ENCODE measurements at places on chromosomes 1 and 21. TPM values are rescaled to one million over a fixed set of nuclear protein-coding genes. Genes with fewer than 3 reads are reported as not detected.
A peak's percentile ranks its signal among the peaks of the same experiment; 100 is the strongest.

GRCh38 chr21:43925609-43926008, 60.6 kb downstream of the AGPAT3 start:
- DNase-seq, result no peak

DNA sequence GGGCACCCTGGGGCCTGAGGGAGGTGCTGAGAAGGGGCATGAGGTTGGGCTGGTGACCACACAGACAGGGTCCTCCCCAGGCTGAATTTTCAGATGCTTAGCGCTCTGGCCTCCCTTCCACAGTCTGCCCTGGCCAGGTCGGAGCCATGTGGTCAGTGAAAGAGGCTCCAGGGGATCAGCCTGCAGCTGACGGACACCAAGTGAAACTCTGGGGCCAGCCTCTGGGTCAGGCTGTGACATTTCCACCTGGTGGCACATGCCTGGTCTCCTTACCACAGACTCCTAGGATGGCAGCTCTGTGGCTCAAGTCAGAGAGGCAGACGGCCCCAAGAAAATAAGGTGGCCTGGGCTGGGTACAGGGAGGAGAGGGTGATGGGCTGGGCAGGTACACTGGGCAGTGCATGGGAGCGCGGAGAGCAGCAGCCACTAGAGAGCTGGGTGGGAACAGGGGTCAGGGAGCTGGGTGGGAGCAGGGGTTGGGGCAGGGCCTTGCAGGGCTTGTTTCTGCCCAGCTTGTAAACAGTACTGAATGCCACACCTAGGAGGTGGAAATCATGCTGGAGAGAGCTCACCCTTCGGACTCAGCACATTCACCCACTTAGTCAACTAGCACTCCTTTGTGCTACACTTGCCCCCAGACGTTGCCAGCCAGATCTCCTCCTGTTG, 20.7 kb upstream of the ADARB1 start:
- no peak for DNase-seq

Gene IL20
- not detected for total RNA-seq

DNA sequence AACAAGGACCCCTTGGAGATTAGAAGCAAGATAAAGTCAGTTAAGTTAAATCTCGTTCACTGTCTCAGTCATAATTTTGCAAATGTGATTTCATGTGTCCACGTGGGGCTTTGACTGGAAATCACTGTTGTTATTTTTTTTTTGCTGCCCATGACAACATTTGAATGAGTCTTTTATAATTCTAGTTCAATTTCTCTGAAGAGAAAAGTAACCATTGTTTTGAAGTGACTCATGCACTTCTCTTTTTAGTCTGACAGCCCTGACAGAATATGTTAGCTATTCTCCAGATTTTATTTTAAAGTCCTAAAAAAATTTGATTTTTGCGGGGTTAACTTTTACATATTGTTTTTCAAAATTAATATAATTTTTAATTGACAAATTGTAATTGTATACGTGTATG, 30.7 kb upstream of the NLRP3 start:
- no peak for DNase-seq

DNA sequence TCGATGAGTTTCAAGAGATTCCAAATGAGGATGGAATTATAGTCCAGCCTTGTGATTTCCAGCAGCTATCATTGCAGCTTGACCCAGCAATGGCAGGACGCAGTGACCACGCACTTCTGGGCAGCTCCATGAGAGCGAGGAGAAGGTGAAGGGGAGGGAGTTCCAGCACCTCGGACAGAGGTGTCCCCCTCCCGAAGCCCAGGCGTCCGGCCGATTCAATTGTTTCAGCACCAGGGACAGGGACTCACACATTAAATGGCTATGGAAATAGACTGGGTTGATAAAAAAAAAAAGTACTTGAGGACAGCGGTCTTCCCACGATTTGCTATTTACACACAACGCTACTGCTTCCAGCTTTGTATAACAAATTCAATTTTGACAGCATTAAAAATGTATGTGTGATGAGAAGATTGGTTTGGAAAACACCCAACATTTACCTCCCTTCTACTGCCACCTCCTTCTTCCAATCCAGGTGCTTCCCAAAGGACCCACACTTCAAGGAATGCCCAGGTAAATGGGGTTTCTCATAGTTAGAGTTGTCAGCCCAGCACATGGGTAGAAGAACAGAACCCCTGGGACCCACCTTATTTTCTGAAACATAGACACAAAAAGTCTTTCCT, 71.8 kb downstream of the DISP3 start:
- no peak for DNase-seq

GRCh38 chr1:168499688-168500049, 44.1 kb downstream of the XCL2 start:
- no peak for DNase-seq

Gene FAM43B
- 2.3 TPM for total RNA-seq

Gene PLK3
- 30.3 TPM for total RNA-seq

GRCh38 chr1:244075247-244075722, 24.2 kb downstream of the ZBTB18 start:
- DNase-seq, result no peak

- no peak for DNase-seq
These were observed 347.3 kb downstream of the DPYD start for GRCh38 chr1:97573553-97573952.

GRCh38 chr1:12014141-12014991, 4.9 kb upstream of the MIIP start:
- no peak for DNase-seq

Gene CSF1
- 48.2 TPM for total RNA-seq

DNA sequence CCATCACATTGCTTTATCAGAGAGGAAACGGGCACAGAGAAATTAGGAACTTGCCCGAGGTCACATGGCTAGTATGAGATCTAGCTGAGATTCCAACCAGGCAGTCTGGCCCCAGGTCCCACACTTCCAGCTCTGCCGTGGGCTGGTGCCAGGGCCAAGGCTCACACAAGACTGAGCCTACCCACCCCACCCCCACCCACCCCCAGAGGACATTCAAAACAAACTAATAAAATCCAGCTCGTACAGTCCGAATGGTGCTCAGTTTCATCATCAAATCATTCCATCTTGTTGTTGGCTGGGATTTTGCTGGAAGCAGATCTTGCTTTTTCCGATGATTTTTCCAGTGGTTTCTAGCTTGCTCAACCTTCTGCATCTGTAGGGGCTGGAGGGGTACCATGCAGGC, 27.9 kb downstream of the MATN1 start:
- DNase-seq, result peak; percentile 64

Gene OR2L13
- not detected for total RNA-seq

DNA sequence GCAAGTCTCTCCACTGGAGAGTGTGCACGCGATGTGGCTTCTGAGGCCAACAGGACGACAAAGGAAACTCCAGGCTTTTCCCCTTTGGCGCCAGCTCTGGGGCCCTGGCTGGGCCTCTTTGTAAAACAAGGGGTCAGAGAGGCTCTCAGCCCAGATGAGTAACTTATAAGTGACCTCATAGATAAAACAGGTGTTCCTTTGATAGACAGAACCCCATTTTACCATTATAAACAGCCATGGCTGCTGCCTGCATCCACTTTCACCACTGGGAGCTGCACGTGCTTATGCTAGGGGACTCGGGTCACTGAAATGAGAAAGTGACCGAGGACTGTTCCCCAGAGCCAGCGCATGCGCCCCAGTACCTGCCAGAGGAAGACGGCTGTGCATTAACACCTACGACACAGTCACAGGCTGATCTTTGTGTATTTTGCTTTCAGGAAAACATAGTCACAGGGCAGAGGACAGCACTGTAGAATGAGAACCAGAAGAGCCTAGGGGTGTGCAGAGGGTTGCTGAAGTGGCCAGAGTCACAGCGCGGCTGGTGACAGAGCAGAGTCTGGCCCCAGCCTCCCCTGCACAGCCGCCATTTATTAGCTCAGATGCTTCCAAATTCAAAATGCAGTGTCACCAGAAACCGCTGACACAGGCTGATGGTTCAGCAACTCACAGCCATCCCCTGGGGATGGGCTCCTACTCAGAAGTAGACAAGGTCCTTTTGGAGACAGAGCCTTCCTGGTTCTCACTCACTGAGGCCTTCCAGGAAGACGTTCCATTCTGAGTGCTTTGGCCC, 12.7 kb downstream of the RNF207 start:
- DNase-seq, result no peak

All from uterus (tissue), 4 donors.